Omental fat pad (tissue), 4 donors: ENCODE measurements at places on chromosomes 7 and 10.
A peak's percentile ranks its signal among the peaks of the same experiment; 100 is the strongest.

DNA sequence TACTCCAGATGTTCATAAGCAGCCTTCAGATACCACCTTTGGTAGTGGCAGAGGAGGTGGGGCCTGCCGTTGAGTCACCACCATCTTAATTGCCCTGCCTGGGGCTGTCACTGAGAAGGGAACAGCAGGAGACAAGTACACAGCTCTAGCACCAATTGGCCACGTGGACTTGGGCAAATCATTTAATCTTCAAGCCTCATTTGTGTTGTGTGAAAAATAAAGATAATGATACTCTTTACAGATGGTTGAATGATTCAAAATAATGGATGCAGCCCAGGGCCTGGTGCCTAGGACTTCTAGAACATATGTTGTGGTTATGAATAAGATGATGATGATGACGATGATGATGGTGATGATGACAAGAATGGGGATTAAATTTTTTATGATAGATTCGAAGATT, 111.9 kb upstream of the ADAM12 start:
- no peak for DNase-seq

GRCh38 chr7:17674166-17674942, 265.9 kb downstream of the SNX13 start:
- no peak for DNase-seq

DNA sequence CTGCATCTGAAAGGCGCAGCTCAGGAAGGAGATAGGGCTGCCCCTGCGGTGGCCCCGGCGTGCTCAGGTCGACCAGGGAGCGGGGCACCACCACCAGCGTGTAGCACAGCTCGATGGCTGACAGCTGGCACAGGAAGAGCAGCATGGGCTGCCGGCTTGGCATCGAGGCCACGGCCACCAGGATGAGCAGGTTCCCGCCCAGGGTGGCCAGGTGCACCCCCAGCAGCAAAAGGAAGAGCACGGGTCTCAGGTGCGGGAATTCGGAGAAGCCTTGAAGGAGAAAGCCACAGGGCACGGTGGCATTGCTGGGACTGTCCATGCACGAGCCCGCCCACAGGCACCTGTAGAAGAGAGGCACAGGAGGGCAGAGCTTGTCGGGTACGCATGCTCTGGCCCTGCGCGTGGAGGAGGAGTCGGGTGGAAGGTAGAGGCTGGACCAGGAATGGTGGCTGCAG, 33.9 kb downstream of the TAS2R41 start:
- DNase-seq: no peak

- DNase-seq: no peak
Measured at GRCh38 chr7:66748791-66749190, 8.3 kb downstream of the RABGEF1 start.

GRCh38 chr7:100691676-100692577, 2.1 kb downstream of the GIGYF1 start:
- DNase-seq: peak; percentile 69

DNA sequence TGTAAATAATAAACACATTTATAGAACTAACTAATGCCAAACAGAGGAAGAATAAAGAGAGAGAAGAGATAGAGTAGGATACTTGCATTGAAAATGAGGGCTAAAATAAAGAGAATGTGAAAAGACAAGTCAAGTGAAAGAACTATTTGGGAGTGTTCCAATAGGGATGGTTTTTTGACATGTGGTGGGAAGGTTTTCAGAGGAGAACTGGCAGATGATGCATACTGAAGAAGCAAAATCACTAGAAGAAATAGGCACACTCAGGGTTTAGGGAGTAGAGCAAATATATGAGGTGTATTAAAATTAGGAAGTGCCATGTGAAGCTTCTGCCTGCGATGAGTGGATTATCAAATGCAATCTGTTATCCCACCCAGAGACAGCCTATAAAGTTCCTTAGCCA, 744.8 kb downstream of the REEP3 start:
- DNase-seq: no peak

DNA sequence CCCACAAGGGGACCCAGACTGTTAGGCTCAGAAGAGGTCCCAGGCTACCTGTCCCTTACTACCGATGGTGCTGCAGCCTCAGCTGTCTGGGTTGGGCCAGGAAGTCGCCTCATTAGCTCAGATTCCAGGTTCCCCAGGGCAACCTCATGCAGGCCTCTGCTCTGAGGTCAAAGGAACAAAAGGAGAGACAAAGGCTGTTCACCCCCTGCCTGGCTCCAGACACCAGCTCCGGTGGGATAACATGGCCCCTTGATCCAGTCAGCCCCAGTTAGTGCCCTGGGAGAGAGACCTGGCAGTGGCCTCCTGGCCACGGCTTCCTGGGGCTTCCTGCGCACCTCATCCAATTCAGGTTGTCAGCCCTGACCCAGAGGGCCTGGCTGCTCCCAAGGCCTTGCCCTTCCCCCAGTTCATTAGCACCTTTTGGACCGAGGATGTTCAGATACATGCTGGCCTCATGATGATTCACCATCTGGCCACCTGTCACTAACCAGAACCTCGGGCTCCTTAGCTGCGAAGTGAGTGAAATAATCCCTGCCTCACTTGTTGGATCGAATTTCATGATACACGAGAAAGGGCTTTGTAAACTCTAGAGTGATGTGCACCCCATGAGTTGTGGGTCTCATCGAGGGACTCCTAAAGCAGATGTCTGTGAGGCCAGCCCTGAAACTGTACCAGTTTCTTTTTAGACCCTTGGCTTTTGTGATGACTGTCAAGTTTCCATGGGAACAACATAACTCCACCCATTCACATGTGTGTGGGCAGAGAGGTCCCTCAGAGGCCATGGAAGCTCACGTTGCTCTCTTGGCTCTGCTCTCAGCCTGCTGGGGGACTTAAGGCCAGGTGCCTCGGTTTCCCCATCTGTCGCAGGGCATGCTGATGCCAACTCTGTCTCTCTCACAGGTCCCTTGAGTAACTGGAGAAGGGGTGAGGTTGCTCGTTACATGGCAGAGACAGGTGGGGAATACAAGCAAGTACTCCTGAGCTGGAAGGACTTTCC, 79.5 kb upstream of the PCBD1 start:
- DNase-seq: no peak

DNA sequence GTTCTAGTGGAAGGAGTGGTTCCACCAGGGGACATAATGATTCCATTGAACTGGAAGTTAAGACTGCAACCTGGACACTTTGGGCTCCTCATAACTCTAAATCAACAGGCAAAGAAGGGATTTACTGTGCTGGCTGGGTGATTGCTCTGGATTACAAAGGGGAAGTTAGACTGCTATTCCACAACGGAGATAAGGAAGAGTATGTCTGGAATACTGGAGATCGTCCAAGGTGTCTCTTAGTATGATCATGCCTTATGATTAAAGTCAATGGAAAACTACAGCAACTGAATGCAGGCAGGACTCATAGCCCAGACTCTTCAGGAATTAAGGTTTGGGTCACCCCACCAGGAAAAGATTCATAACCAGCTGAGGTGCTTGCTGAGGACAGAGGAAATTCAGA, 310.6 kb upstream of the MGMT start:
- DNase-seq: no peak

- DNase-seq: no peak
Measured at GRCh38 chr7:375901-376305, 85.9 kb downstream of the FOXL3 start.

DNA sequence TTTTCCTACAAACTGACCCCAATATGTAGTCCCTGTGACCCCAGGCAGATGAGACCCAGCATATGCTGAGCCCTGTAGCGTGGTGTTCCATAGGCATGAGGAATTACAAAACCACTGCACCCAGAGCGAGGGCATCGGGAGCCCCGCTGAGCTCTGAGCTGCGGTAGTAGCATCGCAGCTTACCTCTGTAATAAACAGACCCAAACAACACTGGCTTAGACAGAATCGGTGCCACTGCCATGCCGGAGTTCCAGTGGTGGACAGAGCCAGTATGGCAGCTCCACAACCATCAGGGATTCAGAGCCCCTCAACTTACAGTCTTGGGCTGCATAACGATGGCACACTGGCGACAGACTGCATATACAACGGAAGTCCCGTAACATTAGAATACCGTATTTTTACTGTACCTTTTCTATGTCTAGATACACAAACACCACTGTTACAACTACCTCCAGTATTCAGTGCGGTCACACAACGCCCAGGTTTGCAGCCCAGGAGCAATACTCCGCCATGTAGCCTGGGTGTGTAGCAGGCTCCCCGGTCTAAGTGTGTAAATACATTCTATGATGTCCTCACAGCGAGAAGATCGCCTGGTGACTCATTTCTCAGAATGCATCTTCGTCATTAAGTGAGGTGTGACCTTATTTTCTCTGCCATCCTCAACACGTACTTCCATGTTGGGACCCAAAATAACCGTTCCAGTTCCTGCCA, 68.8 kb downstream of the PROSER2 start:
- no peak for DNase-seq

DNA sequence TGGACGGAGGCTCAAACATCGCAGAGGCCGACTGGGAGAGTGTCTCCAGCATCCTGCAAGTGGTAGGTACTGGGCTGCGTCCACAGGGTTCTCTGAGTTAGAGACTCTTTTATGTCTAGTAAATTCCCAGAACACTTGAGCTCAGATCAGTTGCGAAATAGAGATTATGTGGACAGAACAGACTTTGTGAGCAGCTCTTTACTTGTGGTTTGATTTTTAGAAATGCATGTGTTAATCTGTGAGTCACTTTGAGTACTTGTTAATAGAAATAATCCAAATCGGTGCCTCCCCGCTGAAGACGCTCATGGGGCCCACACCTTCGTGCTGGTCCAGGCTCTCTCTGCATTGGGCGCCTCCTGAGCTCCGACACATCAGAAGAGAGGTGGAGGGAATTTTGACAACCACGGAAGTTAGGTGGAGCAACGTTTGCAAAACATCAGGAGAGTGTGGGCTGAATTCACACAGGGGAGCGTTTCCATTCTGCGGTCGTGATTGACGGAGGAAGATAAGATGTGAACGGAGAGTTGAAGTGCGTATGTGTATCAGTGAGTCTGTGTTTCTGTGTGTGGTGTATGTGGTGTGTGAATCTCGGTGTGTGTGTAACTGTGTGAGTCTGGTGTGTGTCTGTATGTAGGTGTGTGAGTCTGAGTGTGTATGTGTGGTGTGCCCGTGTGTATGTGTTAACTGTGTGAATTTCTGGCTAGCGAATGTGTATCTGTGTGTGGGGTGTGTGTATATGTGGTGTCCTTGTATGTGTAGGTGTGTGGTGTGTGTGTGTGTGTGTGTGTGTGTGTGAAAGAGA, 32.1 kb downstream of the PFKP start:
- DNase-seq: no peak

- no peak for DNase-seq
Measured at GRCh38 chr10:113427811-113428558, 124.9 kb upstream of the HABP2 start.

DNA sequence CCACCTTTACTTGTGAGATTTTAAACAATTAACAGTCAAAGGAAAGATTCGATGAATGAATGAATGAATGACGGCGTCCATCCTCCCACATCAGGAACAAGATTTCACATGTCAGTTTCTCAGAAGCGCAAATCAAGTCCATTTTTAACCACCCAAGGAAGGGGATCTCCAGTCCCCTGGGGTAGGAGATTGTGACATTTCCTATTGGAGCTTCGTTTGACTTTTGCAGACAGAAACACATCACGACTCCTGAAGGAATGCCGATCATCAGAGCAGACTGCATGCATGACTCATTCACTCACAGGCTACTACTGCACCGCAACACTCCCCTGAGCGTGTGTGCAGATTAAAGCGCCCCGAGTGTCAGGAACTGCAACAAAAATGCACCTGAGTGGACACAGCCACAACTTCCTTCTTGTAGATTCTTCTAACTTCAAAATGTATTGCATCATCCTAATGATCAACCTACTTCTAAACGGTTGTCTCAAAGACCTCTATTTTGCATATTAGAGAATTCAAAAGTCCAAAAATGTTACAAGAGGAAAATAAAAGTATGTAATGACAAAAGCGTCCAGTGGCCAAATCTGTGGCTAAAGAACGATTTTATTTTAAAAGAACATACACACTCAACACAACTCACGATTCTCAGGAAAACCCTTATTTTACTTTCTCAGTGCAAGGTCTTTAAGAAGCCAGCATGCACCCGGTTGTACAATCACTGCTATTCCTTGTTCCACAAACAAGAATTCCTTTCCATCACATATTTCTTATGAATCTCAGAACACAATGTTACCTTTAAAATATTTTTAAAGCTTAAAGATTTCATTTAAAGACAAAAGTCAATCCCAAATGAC, 172.6 kb downstream of the FAM107B start:
- DNase-seq: no peak

GRCh38 chr7:29946428-29947186, 43.0 kb downstream of the SCRN1 start:
- DNase-seq: no peak

- DNase-seq: no peak
Measured at GRCh38 chr7:88172842-88173241, 47.0 kb downstream of the SRI start.

GRCh38 chr7:37198041-37198905, 250.4 kb downstream of the ELMO1 start:
- no peak for DNase-seq

- no peak for DNase-seq
Measured at GRCh38 chr10:60597513-60597912, 180.8 kb upstream of the CDK1 start.

- no peak for DNase-seq
Measured at GRCh38 chr10:69480068-69480412, 28.8 kb downstream of the TSPAN15 start.

- no peak for DNase-seq
Measured at GRCh38 chr10:76902949-76903348, 734.7 kb downstream of the KCNMA1 start.

DNA sequence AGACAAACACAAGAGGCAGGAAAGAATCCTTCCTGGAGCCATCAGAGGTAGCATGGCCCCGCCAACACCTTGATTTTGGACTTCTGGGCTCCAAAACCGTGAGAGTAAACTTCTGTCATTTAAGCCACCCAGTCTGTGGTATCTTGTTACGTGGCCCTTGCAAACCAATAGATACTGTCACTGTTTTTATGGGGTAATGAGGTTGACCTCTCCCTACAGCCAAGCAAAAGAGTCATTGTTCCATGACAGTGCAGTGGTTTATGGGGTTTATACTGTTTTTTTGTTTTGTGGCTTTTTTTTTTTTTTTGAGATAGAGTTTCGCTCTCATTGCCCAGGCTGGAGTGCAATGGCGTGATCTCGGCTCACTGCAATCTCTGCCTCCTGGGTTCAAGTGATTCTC, 32.8 kb downstream of the KIAA1549 start:
- DNase-seq: no peak

- no peak for DNase-seq
Measured at GRCh38 chr10:125778556-125778955, 2.9 kb upstream of the MMP21 start.

GRCh38 chr7:150379441-150380379, 580 bp downstream of the ZNF775 start:
- DNase-seq: no peak
